ENCODE measurements at places on chromosomes 16 and 17.

DNA sequence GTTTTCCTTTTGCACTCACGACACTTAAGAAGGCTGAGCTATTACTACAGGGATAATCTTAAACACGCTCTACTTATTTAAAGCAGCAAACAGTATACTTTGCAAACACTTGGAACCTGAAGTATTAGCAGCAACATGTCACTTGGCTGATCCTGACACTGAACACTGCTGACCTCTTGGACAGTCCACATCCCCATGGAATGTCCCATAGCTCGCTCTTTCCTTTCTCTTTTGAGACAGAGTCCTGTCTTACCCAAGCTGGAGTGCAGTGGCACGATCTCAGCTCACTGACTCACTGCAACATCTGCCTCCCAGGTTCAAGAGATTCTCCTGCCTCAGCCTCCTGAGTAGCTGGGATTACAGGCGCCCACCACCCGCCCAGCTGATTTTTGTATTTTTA, 26.4 kb downstream of the SMYD4 start:
- no peak for DNase-seq

- no peak for DNase-seq
These were observed 3.3 kb upstream of the ZC3H7A start for GRCh38 chr16:11800382-11800718.

- DNase-seq, result no peak
These were observed 37.8 kb downstream of the GDE1 start for GRCh38 chr16:19484096-19484495.

DNA sequence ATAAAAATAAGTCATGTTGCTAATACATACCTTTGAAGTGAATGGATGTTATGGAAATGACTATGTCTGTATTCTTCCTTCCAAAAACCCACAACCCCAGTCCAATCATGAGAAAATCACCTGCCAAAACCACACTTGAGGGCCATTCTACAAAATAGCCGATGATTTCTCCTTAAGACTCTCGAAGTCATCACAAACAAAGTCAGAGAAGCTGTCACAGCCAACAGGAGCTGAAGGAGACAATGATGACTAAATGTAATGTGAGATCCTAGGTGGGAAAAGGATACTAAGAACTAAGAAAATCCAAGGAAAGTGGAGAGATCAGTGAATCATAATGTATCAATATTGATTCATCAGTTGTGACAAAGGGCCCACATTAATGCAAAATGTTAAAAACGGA, 432.9 kb upstream of the DYNLRB2 start:
- DNase-seq, result no peak

- no peak for DNase-seq
These were observed 28.3 kb downstream of the TRPV2 start for GRCh38 chr17:16443511-16444257.

- DNase-seq, result no peak
These were observed 19.2 kb downstream of the SGF29 start for GRCh38 chr16:28572696-28573510.

GRCh38 chr16:5062790-5063765, 2.7 kb downstream of the C16orf89 start:
- DNase-seq, result no peak

DNA sequence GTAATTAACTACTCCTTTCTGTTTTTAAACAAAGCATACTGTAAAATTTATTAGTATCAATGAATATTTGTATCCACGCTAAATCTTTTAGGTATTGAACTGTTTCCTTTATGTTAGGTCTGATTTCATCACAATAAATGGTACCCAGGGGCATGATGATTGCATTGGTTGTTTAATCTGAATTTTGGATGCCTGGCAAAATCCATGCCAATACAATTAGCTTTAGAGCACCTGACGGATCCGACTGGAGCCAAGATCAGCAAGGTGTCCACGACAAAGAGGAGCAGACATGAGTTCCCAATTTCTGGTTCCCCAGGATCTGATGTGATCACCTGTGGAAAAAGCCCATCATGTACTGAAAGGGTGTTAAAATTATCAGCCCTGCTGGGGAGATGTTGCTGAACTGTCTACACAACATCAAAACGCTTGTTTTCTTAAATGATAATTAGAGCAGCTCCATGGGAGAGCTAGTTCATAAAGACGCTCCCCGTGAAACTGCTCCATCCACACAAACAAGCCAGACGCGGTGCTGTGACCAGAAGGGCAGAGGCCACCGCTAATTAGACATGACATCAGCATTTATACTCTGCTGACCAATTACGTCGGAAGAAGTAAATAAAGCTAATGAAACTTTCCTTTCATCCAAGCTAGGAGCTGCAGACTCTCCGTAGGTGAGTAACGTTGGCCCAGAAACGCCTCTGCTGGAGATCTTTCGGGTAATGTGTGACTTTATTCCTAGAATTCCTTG, 151.7 kb downstream of the CPPED1 start:
- no peak for DNase-seq

GRCh38 chr17:78973792-78974520, 5.8 kb downstream of the LGALS3BP start:
- DNase-seq, result no peak

GRCh38 chr16:67186550-67186950, 2.8 kb upstream of the MATCAP1 start:
- no peak for DNase-seq

DNA sequence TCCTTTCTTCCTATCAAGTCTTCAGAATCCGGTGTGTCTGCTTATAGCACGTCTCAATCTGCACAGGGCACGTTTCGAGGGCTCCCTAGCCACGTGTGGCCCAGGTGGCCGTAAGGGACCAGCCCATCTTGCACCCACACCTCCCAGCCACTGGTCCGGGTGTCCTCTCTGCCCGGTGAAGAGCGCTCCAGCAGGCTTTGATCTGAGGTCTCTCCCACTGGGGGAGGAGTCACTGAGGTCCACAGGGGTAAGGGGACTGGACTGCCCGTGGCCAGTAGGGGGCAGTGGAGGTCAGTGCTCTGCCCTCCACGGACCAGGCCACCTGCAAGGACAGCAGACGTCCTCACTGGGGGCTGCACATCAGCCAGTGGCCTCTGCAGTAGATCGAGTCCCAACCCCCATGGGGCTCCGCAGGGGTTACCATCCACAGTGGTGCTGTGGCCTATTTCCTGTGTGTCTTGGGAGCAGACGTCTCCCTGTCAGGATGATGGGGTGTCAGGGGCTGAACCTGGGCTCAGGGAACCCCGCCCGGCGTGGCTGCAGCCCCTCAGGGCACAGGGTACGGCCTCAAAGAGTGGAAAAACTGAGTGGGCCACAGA, 204.1 kb upstream of the CIBAR2 start:
- peak; percentile 30 for DNase-seq

DNA sequence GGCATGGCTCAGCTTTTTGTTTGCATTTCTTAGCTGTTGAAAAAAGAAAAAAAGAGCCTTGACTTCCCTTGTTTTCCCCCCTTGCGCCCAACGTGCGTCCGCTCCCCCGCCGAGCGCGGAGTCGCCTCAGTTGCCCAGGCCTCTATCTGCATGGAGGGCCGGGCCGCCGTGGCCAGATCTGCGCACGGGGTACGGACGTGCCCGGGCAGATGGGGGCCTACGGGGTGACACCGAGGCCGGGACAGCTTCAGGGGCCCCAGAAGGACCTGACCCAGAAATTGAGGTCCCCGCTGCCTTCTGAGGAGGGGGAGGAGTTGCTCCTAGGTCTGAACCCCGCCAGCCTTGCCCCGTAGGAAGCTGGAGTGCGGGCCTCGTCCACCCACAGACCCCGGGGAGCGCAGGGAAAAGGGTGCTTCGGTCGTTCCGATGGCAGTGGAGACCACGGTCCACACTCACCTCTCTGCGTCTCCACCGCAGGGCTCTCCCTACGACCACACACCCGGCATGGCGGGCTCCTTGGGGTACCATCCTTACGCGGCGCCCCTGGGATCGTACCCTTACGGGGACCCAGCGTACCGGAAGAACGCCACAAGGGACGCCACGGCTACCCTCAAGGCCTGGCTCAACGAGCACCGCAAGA, 1.5 kb downstream of the IRX5 start:
- DNase-seq, result no peak

GRCh38 chr16:11602321-11602720, 15.6 kb upstream of the LITAF start:
- DNase-seq, result no peak

- no peak for DNase-seq
These were observed 4.2 kb downstream of the SMPD3 start for GRCh38 chr16:68444056-68444657.

DNA sequence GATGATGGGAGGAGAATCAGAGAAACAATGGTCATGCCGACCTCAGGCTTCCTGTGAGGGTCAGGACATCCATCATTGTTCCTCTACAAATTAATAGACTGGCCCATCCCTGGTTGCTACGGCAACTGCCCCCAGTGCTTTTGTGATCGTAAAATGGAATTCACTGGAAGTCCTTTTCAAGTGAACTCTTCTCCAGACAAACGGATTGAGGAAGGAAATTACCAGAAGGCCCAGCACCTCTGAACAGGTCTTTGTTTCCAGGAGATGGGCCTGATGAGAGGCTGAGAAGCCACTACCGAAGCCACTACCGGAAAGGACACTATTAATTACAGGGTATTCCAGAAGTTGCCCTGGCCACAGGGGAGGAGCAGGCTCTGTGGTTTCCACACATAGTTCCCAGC, 126.0 kb downstream of the MGAT5B start:
- DNase-seq, result no peak

DNA sequence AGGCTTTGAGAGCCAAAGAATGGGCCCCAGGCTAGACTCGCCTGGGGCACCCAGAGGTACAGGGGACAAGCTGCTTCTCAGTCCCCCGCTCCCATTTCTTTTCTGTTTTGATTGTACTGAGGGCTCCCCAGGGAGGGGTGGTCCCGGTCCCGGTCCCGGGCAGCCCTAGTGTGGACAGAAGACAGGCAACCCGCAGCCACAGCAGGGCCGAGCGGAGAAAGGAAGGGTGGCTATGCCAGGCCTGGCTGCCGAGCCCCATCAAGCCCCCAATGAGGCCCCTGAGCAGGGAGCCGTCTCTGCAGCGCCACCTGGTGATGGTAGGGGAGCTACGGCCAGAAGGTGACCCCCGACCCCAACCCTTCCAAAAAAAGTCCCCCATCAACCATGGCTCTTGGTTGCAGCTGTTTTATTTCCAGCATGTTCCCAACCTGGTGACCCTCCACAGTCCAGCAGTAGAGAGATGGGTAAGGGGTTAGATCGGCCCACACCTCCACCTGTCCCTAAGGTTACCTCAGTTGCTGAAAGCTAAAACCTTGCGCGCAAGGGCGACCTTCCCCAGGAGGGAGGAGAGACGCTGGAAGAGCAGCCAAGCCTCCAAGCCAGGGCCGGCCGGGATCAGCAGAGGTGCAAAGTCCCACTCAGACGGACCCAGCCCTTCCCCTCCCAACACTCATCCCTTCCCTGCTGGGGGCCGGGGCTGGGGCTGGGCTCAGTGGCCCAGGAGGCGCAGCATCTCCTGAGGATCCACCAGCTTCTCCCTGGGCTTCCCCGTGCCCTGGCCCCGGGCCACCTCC, 2.6 kb upstream of the GRIN2C start:
- peak; percentile 69 for DNase-seq

- no peak for DNase-seq
These were observed 80.2 kb downstream of the OR1D5 start for GRCh38 chr17:2983255-2983654.

GRCh38 chr16:14280541-14280940, 209.4 kb downstream of the MRTFB start:
- no peak for DNase-seq

DNA sequence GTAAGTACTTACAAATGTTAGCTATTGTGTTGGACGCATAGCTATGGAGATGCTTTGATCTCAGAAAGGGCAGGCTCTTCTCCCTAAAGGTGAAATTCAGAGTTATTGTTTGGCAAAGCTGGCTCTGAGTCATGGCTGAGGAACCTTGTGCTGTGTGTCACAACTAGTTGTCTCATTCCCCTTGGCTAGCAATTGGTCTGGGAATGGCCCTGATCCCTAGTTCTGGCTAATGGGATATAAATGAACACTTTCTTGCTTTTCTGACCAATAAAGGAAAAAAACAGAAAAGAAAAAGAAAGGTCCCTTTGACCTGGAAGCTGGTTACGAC, 210.6 kb downstream of the MAP2K4 start:
- no peak for DNase-seq

DNA sequence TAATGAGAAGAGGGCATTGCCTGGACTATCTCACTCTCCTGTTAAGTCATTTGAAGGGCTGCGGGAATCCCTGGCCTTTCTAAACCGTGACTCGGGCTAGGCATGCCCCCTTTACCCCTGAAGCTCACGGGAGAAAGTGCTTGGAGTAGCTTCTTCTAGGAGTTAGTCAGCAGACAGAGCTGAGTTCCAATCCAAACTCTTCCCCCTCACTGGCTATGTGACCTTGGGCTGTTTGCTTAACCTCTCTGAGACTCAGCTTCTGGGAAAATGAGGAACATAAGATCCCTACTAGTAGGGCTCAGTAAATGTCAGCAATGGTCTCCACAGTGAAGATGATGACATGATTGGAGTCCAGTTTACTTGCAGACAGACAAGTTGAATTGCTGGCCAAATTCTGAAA, 5.7 kb upstream of the B9D1 start:
- DNase-seq, result no peak

DNA sequence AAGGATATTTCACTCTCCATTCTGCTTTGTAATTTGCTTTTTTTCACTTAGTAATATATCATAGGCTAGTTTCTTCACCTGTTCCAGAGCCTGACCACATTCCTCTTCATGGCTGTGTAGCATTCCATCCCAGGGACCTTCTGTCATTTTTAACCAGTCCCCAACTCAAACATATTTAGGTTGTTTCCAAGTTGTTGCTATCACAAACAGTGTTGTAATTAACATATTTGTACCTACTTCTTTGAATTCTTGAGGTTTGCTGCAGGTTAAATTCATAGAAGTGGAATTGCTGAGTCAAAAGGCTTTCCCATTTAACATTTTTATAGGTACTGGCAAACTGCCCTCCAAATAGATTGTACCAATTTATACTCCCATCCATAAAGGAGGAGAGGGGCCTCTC, 65.1 kb upstream of the MED9 start:
- no peak for DNase-seq

- DNase-seq, result no peak
These were observed 15.4 kb downstream of the PHF12 start for GRCh38 chr17:28935744-28936460.

DNA sequence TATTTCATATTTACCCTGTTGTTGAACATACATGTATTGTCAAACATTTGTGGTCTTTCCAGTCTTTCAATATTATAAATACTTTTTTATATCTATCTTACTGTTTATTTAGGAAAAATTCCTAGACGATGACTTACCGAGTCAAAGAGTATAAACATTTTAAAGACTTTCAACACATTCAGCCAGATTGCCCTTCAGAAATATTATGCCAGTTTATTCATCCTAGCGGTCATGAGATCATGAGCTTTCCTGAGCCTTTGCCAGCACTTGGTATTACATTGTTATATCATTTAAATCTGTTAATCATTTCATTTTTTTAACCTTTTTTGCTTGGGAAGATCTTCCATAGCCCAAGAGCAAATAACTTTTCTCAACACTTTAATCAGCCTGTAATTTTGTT, 197.4 kb downstream of the SPECC1 start:
- DNase-seq, result no peak

- no peak for DNase-seq
These were observed 94.8 kb downstream of the RMI2 start for GRCh38 chr16:11439790-11440656.

GRCh38 chr17:29059281-29059680, 16.3 kb downstream of the PIPOX start:
- no peak for DNase-seq

Measured in stimulated activated CD4-positive, alpha-beta T cell treated with anti-CD3 and anti-CD28 coated beads, TNF-alpha, amount 100 ng/mL, for 1 hour (primary cell).